ENCODE measurements at places on chromosomes 5 and 9.

GRCh38 chr5:151005187-151005949, 15.0 kb upstream of the GPX3 start:
- DNase-seq = no peak
- H3K27me3 ChIP-seq = no peaks in the 10 kb centered on the region
- H3K36me3 ChIP-seq = no peaks in the 10 kb centered on the region

- H3K27me3 ChIP-seq = no peaks in the 10 kb centered on the region
- no peaks in the 10 kb centered on the region for H3K36me3 ChIP-seq
- H3K27ac ChIP-seq = peak overlapping the region; percentile 92
- peak overlapping the region; percentile 95 for H3K4me3 ChIP-seq
- peaks cover 34% of the 10 kb centered on the region for H3K4me1 ChIP-seq
Measured at GRCh38 chr9:114588210-114588609, 641 bp downstream of the ATP6V1G1 start.

GRCh38 chr5:113100981-113101380, 124.4 kb downstream of the DCP2 start:
- H3K27ac ChIP-seq = no peak overlapping the region
- H3K27me3 ChIP-seq = no peaks in the 10 kb centered on the region
- no peaks in the 10 kb centered on the region for H3K36me3 ChIP-seq
- H3K4me1 ChIP-seq = no peaks in the 10 kb centered on the region
- H3K4me3 ChIP-seq = no peak overlapping the region

- H3K27ac ChIP-seq = peak overlapping the region; percentile 87
- peak overlapping the region; percentile 76 for H3K4me3 ChIP-seq
- no peaks in the 10 kb centered on the region for H3K36me3 ChIP-seq
- DNase-seq = peak; percentile 73
- H3K4me1 ChIP-seq = peaks cover 45% of the 10 kb centered on the region
- H3K27me3 ChIP-seq = no peaks in the 10 kb centered on the region
Measured at GRCh38 chr9:71769175-71770161, 1.2 kb upstream of the CEMIP2 start.

- H3K27ac ChIP-seq = no peak overlapping the region
- H3K36me3 ChIP-seq = peaks cover 38% of the 10 kb centered on the region
- DNase-seq = no peak
Measured at GRCh38 chr9:130117376-130117775, 54.8 kb upstream of the NCS1 start.

GRCh38 chr5:9473624-9474023, 72.3 kb downstream of the SEMA5A start:
- H3K4me3 ChIP-seq = no peak overlapping the region
- H3K27me3 ChIP-seq = no peaks in the 10 kb centered on the region
- H3K4me1 ChIP-seq = no peaks in the 10 kb centered on the region
- no peak for DNase-seq

DNA sequence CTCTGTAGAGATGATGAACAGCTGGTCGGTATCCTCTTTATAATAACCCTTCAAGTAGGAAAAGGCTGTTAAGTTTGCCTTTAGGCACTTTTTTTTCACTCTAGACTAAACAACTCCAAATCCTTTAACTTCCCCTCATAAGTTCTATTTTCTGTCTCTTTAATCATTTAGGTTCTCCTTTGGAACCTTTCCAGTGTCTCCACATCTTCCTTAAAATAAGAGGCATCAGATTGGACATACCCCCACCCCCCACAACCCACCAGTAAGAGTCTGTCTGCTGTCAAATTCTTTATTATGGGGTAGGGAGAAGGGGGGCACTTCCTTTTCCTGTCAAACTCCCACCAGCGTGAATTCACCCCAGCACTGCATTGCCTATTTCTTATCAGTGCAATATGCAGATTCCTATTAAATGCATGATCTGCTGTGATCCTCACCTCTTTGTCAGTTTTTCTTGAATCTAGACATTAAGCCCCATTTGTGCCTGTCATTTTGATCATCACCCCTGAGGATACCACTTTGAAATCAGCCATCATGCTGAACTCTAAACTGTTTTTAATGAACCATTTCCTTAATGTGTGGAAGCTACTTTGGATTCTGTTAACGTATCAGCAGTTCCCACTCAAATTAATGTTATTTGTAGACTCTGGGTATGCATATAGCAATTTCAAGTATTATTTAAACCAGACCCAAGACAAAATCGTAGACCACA, 212.2 kb downstream of the PDZD2 start:
- no peak overlapping the region for H3K4me3 ChIP-seq
- H3K27ac ChIP-seq = no peak overlapping the region
- peaks cover 21% of the 10 kb centered on the region for H3K4me1 ChIP-seq
- H3K36me3 ChIP-seq = no peaks in the 10 kb centered on the region
- DNase-seq = no peak
- H3K27me3 ChIP-seq = peaks cover 28% of the 10 kb centered on the region

- H3K27ac ChIP-seq = peak overlapping the region; percentile 95
- no peaks in the 10 kb centered on the region for H3K36me3 ChIP-seq
- DNase-seq = peak; percentile 88
- H3K4me1 ChIP-seq = peaks cover 18% of the 10 kb centered on the region
Measured at GRCh38 chr5:159207686-159208513, 1.5 kb downstream of the RNF145 start.

- H3K36me3 ChIP-seq = no peaks in the 10 kb centered on the region
- H3K27ac ChIP-seq = no peak overlapping the region
- no peaks in the 10 kb centered on the region for H3K27me3 ChIP-seq
- DNase-seq = no peak
- no peak overlapping the region for H3K4me3 ChIP-seq
Measured at GRCh38 chr5:159855476-159856191, 60.6 kb upstream of the ADRA1B start.

- no peaks in the 10 kb centered on the region for H3K27me3 ChIP-seq
- H3K36me3 ChIP-seq = no peaks in the 10 kb centered on the region
- no peaks in the 10 kb centered on the region for H3K4me1 ChIP-seq
- H3K27ac ChIP-seq = no peak overlapping the region
Measured at GRCh38 chr5:12237837-12238575, 333.8 kb upstream of the CTNND2 start.

GRCh38 chr9:111456529-111456928, 27.7 kb downstream of the ECPAS start:
- no peaks in the 10 kb centered on the region for H3K27me3 ChIP-seq
- no peaks in the 10 kb centered on the region for H3K36me3 ChIP-seq
- peaks cover 2% of the 10 kb centered on the region for H3K4me1 ChIP-seq
- no peak for DNase-seq
- H3K4me3 ChIP-seq = no peak overlapping the region

GRCh38 chr5:171223927-171224326, 85.1 kb upstream of the TLX3 start:
- DNase-seq = no peak
- H3K4me1 ChIP-seq = no peaks in the 10 kb centered on the region
- no peak overlapping the region for H3K27ac ChIP-seq

DNA sequence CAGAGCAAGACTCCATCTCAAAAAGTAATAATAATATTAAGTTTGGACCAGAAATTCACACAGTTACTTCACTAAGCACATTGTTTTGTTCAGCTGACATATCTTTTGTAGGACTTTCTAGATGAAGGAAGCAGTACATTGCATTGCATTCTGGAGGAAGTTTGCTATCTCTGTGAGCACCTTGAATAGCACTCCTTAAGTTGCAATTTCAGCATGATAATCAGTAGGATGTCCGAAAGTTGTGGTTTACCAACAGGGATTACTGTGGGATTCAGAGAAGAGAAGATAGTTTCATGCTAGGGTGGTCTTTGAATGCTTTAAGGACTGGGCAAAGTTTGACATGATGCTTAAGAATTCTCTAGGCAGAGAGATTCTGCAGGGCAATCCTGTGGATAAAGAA, 18.4 kb upstream of the TTC23L start:
- H3K4me1 ChIP-seq = no peaks in the 10 kb centered on the region
- DNase-seq = no peak
- H3K36me3 ChIP-seq = no peaks in the 10 kb centered on the region
- no peak overlapping the region for H3K27ac ChIP-seq

DNA sequence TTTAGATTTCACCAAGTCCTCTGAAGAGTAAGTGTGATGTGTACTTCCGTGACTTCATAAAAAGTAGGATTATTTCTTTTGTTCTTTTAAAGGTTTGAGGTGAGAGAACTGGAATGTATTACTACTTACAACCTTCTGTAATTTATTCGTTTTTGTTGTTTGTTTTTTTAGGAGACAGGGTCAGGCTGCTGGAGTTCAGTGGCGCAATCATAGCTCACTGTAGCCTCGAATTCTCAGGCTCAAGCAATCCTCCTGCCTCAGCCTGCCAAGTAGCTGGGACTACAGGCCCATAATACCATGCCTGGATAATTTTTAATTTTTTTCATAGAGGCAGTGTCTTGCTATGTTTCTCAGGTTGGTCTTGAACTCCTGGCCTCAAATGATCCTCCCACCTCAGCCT, 68.3 kb upstream of the RETREG1 start:
- no peak overlapping the region for H3K27ac ChIP-seq
- DNase-seq = no peak
- no peaks in the 10 kb centered on the region for H3K4me1 ChIP-seq
- no peaks in the 10 kb centered on the region for H3K36me3 ChIP-seq
- no peak overlapping the region for H3K4me3 ChIP-seq

GRCh38 chr9:126126807-126127206, 199.8 kb upstream of the MVB12B start:
- no peak overlapping the region for H3K4me3 ChIP-seq
- no peak overlapping the region for H3K27ac ChIP-seq
- DNase-seq = no peak

DNA sequence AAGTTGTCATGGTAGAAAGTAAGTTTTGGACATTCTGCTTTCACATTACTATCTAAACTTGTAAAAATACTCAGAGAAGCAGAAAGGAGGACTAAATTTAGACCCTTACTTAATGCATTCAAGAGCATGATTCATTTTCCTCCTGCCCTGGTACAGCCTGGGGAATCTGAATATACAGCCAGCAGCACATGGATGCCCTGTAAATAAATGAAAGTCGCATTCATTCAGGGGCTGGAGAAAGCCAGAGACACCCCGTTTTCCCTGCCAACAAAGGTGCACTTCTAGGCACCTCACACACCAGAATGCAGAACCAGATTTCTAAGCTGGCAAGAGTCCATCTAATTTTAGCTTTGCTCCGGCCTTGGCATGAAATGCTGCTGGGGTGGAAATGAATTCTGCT, 172.7 kb upstream of the KLF9 start:
- no peak overlapping the region for H3K27ac ChIP-seq
- H3K4me1 ChIP-seq = no peaks in the 10 kb centered on the region
- no peak for DNase-seq
- H3K36me3 ChIP-seq = no peaks in the 10 kb centered on the region
- H3K4me3 ChIP-seq = no peak overlapping the region
- no peaks in the 10 kb centered on the region for H3K27me3 ChIP-seq

- H3K27ac ChIP-seq = no peak overlapping the region
- no peaks in the 10 kb centered on the region for H3K4me1 ChIP-seq
- H3K36me3 ChIP-seq = no peaks in the 10 kb centered on the region
- H3K27me3 ChIP-seq = no peaks in the 10 kb centered on the region
- no peak overlapping the region for H3K4me3 ChIP-seq
Measured at GRCh38 chr5:127555826-127556225, 38.4 kb downstream of the PRRC1 start.

DNA sequence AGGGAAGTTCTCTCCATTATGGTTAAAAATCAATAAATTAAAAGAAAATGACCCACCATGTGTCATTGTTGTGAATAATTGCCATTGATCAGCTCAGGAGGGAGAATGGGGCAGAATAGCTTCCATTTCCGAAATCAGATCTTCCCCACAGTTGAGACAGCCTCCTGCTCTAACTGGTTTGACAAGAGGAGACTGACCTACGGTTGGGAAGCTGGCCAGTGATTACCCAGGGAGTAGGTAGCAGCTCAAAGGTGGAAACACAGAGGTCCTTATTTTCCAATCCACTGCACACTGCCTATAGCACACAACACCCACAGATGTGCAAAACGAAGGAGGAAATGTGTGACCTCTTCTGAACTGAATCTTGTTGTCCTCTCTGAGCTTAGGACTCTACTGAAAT, 69.0 kb upstream of the DAPK1 start:
- H3K4me1 ChIP-seq = no peaks in the 10 kb centered on the region
- no peaks in the 10 kb centered on the region for H3K27me3 ChIP-seq
- H3K27ac ChIP-seq = no peak overlapping the region
- H3K36me3 ChIP-seq = no peaks in the 10 kb centered on the region

- no peaks in the 10 kb centered on the region for H3K27me3 ChIP-seq
- no peaks in the 10 kb centered on the region for H3K4me1 ChIP-seq
- DNase-seq = no peak
- H3K36me3 ChIP-seq = peaks cover 87% of the 10 kb centered on the region
Measured at GRCh38 chr9:134152022-134152448, 12.3 kb downstream of the RNU6ATAC start.

- no peaks in the 10 kb centered on the region for H3K4me1 ChIP-seq
- no peaks in the 10 kb centered on the region for H3K27me3 ChIP-seq
- no peaks in the 10 kb centered on the region for H3K36me3 ChIP-seq
- no peak overlapping the region for H3K4me3 ChIP-seq
Measured at GRCh38 chr9:97128919-97129318, 90.0 kb upstream of the CTSV start.

Data from T-cell (primary cell).